ENCODE measurements at places on chromosomes 3 and 15.

DNA sequence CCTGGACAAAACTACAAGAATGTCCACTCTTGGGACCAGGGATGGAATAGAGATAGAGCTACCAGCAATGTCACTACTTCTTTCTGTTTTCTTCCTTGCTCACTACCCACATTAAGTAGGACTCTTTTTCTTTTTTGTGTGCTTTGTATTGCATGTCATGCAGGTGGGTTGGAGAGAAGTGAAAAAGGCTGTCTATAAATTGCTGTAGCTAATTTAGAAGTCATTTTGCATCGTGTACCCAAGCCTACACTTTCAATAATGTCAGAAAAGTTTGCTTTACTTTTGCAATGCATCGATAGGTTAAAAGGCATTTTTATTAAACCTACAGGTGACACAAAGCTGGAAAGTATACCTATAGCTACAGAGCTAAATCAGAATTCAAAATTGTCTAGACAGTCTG lies 58.9 kb downstream of the GTF2E1 start:
- DNase-seq: no peak

- no peak for DNase-seq
These were observed 613.6 kb downstream of the CADM2 start for GRCh38 chr3:85572426-85572825.

- DNase-seq: no peak
These were observed 667.4 kb downstream of the ROBO2 start for GRCh38 chr3:77707281-77707680.

DNA sequence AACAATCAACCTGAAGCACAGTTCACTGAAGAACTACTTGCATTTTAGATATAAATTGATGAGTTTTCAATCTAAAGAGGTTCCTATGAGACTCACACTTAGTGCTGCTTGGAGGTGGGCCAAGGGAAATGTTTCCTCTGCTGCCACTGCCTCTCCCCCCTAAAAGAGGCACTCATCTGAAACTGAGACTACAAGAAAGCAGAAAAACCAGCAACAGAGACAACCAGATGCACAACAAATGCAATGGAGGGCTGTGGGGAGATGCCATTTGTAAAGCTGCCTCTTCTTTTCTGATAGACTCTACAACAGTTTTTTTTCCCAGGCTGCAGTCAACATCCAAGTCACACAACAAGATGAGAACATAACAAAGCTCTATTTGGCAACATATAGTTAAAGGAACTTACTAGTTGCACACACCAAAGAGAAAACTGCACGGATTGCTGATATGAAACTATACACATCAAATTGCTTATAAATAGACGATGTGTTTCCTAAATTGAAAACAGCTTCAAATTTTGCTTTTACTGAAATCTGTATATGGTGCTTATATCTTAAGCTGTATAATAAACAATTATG lies 11.0 kb downstream of the TSPAN3 start:
- no peak for DNase-seq

- DNase-seq: no peak
These were observed 69.2 kb downstream of the MAP2K5 start for GRCh38 chr15:67611370-67612369.

GRCh38 chr15:23910030-23910429 lies 222.9 kb upstream of the NDN start:
- no peak for DNase-seq

GRCh38 chr3:64023861-64024223 lies 548 bp upstream of the PSMD6 start:
- DNase-seq: no peak

DNA sequence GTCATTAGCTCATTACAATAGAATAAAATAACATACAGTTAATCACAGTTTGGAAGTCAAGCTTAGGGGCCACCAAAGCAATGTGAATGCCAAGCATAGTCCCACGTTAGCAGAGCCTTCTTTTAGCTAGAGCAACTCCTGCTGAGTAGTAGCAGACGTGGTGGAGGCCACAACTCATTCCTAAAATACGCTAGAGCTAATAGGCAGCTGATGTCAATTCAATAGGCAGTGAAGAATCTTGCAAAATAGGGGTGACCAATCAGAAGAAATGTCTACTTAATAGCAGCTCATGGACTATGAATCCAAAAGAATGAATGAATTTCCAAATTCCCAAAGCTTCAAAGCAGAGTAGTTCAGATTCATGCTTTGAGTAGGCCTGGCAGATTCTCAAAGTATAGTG lies 292.9 kb upstream of the RORA start:
- no peak for DNase-seq

DNA sequence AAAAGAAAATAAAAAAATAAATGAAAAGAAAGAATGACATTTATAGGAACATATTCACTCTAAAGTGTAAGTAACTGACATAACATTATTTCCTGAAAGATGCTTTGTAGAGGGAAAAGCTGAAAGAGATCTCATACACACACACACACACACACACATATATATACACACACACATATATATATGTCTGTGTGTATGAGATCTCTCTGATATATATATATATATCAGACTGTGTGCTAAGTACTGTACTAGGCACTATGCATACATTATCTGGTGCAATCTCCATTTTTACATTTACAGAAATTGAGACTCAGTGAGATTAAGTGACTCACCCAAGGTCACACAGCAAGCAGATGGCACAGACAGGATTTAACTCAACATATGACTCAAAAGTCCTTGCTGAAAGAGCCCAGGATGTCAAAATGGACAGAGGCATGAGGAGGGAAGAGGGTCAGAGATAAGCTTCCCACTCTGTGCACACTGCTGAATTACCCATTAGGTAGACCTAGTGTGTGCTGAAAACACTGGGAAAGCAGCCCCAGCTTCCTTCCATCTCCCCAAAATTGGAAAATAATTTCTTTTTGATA lies 15.0 kb downstream of the BHLHE40 start:
- no peak for DNase-seq
